Activated naive CD8-positive, alpha-beta T cell treated with anti-CD3 and anti-CD28 coated beads, Interleukin-2, amount 50 U/mL, for 16 hours (primary cell): ENCODE measurements at places on chromosomes 6 and 20.

DNA sequence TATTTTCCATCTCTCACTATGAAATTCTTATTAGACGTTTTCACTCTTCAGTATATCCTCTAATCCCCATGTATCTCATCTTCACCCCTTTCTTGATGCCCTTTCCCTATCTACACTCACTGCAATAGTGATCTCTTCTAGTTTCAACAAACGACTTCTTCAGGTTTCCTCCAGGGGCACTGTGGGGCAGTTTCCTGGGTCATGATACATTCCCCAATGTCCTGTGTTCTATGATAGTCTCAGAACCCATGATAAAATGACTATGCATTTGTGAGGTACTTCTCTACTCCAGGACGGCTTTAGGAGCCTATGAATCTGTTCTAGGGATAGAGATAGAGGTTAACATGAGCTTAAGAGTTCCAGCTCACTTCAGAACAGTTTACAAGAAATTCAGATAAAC, 183.3 kb downstream of the FOXC1 start:
- no peak for DNase-seq

DNA sequence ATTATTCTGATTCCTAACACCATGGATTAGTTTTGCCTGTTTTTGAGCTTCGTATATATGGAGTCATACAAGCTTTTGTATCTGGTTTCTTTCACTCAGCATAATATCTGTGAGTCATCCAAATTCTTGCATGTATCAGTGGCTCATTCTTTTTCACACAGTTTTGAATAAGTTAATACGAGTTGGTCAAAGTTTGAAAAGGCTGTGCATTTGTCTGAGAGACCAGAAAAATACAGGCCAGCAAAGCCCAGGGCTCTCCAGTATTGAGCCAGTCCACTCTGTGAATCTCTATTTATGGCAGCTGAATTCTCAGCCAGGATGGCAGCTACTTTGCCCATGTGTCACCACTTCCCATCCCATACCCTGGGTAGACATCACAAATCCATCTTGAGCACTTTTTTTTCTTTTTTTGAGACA, 7.2 kb upstream of the CHMP4B start:
- DNase-seq, result no peak

DNA sequence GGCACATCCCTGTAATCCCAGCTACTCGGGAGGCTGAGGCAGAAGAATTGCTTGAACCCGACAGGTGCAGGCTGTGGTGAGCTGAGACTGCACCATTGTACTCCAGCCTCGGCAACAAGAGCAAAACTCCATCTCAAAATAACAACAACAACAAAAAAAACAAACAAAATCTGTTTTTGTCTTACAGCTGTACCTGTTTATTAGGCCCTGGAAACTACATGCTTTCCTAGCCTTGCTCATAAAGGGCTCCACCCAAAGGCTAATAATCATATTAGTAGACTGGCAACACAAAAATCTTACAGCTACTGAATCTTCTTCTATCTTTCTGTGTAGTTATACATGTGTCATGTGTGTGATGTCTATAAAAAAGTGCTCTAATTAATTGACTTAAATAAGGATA, 503.9 kb upstream of the EYS start:
- DNase-seq, result no peak

DNA sequence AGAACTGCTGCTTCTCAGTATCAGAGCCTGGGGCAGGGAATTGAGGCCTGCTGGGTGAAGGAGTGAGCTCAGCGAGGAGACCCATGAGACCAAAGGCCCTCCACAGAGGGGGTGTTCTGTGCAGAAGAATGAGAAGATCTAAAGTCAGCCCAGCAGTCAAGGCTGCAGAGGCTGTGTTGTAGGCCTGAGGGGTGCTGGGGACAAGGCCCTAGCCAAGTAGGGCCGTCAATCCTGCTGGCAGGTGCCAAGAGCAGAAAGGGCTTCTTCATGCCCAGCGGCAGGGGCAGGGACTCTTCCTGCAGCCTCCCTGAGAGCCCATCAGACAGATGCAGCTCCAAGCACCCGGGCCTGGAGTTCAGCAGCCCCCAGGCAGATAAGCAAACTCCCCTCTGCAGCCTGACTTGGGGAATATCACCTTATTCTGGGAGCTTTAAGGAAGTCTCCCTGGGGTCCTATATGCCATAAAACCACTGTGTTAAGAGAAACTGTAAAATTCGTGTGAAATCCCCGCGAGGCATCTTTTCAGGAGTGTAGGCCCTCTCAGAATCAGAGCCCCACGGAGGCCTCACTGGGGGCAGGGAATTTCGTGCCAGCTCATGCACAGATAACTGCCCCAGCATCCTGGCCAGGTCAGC, 9.0 kb downstream of the CCDC167 start:
- no peak for DNase-seq
